ENCODE measurements at places on chromosomes 11 and 22.

- no peak for DNase-seq
Measured at GRCh38 chr11:8327761-8328192, 64.1 kb upstream of the LMO1 start.

GRCh38 chr11:73372375-73372993 lies 3.7 kb upstream of the RELT start:
- DNase-seq: no peak

DNA sequence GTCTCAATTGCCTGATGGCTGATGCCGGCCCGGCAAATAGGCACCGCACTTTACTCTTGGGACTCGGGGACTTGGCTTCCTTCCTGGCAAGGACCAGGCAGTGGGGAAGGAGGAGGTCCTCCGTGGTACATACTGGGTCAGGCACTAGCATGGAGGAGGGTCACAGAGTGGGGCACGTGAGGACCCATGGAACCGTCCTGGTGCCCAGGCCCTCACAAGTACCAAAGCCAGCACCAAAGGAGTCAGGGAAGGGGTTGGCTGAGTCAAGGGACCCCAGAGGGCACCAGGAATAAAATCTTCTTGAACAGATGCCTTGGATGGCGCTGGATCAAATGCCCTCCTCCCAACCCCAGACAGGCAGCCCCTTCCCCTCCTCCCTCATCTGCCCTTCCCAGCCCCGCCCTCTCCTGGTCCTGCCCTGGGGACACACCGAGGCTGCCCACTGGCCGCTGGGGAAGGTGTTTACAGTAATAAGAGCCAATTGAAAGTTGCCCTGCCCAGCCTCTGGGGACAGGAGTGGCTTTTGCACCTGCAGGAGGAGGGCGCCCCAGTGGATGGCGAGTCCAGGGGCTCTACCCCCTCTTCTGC lies 5.6 kb upstream of the CARNS1 start:
- DNase-seq: peak; percentile 46

- DNase-seq: no peak
Measured at GRCh38 chr11:36485298-36486002, 24.6 kb downstream of the TRAF6 start.

- no peak for DNase-seq
Measured at GRCh38 chr11:92981508-92982043, 12.1 kb downstream of the MTNR1B start.

- DNase-seq: no peak
Measured at GRCh38 chr11:61057615-61058014, 44.7 kb upstream of the CD5 start.

DNA sequence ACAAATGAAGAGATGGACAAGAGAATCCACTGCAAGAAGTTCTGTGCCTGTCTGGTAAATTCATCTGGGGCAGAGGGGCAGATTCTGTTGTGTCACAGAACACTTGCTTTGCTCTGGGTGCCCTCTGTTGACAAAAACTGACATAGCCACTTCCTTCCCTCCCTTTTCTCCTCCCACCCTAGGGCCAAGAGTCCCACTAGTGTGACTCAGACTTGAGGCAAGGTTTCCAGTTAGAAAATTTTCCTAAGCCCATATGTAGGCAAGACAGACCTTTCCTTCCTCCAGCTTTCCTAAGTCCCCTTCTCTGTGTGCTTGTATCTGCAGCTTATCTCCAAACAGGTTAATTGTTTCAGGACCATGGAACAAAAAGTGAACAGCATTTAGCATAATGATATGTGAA lies 106.8 kb downstream of the RBFOX2 start:
- DNase-seq: peak; percentile 40

DNA sequence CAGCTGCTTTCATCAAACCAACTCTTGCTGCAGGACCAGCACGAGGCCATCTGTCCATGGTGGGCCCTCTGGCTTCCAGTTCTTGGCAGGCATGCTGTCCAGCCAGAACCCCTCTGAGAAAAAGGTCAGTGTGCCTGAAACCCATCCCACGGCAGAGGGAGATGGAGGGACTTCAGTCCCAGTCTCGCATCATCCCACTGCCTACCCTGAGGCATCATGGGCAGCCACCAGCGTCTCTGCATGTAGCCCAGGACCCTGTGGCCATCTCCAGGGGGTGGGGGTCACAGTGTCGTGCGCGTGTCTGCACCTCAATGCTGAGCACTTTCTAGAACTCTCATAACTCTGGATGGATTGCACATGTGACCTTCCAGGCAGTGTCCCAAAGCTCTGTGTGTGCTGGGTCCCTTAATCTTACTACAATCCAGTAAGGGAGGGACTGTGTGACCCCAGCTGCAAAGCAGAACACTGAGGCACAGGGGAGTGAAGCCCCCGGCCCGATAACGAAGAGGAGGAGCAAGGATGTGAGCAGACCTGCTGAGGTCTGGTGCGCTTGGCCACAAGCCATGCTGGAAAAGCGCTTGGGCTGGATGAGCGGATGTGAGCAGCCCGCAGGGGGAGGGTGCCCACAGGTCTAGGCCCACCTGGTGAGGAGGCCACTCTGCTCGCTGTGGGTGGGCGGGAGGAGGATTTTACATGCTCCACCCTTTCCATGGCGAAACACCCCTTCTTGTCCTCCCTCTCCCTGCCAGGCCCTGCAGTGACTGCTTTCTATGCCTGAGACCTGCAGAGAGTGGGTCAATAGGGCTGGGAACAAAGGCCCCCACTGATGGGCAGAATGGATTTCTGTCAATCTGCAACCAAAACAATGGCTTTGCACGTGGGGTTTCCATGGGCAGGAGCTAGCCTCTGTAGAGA lies 1401.0 kb downstream of the BRD1 start:
- no peak for DNase-seq

DNA sequence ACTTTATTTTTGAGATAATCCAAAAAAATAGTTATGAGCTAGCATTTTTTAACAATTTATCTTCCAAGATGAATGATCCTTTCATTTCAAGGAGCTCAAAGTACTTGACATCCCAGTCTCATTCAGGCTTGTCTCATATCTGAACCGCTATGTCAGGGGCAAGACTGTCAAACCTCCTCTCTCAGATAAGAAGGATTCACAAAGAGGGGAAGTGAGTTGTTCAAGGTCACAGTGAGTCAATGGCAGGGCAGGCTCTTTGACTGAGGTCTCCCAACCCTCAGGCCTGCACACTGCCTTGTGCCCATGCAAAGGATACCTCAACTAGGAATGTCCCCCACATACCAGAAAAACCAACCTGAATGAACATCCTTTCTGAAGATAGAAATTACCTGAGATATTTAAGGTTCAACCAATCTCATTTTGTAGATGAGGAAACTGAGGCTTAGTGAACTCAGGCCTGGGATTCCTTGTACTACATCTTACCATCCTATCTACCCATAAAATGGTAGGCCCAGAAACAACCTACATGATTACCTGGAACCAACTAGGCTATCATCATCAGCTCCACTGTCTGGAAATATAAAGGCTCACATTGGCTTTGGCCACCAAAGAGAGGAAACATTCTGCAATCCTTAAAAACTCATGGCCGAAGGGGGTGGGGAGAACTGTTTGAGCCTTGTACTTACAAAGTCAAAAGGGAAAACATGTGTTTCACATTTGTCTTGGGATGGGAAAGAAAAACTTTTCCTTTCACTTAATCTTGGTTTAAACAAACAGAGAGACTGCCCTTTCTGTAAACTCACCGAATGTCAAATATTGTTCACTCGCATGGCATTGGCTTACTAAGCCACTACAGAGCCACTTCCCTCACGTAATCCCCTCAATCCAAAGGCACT lies 51.1 kb downstream of the LIF start:
- no peak for DNase-seq

GRCh38 chr22:35023692-35024363 lies 42.1 kb upstream of the ISX start:
- DNase-seq: peak; percentile 84

- no peak for DNase-seq
Measured at GRCh38 chr11:130183878-130184610, 24.5 kb downstream of the ST14 start.

DNA sequence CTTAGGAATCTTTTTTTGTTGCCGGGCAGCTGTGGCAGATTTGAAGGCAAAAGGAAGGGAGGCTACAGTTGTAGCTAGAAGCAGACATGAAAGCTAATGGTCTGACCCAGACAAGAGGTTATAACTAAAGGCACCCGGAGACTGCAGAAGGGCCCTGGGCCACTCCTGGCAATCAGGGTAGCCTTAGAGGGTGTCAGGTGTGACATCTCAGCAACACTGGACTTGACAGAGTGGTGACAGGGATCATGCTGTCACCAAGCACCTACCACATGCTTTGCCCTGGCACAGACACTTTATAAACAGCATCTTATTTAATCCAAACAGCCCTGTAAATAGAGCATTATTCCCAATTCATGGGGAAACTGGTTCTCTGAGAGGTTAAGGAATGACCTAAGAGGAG lies 25.7 kb downstream of the TUB start:
- DNase-seq: no peak

DNA sequence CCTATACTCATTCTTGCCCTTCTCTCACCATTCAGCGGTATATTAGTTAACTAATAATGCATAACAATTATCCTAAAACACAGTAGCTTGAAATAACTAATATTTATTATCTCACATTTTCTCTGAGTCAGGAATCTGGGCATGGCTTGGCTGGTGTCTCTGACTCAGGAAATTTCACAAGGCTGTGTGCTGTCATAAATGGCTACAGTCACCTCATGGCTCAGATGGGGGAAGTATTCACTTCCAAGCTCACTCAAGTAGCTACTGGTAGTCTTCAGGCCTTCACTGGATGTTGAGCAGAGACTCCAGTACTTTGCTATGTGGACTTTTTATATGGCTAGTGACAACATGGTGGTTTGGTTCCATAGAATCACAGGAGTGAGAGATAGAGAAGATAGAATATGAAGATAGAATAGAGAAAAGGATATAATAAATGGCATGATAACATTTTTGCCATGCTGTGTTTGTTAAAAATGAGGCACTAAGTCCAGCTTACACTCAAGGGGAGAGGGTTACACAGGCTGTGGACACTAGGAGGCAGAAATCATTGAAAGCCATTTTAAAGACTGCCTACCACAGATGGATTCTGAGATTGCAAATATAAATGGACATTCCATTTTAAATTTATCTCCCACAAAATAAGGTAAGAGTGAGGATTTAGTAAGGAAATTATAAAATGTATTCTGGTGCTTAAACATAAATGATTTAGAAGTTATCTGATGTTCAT lies 997.8 kb upstream of the CHORDC1 start:
- DNase-seq: no peak

GRCh38 chr11:92123540-92123939 lies 101.1 kb upstream of the FAT3 start:
- no peak for DNase-seq

GRCh38 chr11:74320538-74320937 lies 9.1 kb upstream of the P4HA3 start:
- DNase-seq: no peak

- DNase-seq: no peak
Measured at GRCh38 chr11:130499828-130500227, 51.4 kb downstream of the ADAMTS15 start.

GRCh38 chr22:45838305-45838887 lies 138.6 kb downstream of the WNT7B start:
- no peak for DNase-seq

GRCh38 chr22:32874976-32875375 lies 73.5 kb downstream of the TIMP3 start:
- no peak for DNase-seq

GRCh38 chr11:6320411-6321155 lies at the start of gene CAVIN3:
CAVIN3 (minus strand) TSS chr11:6320501; CDS start chr11:6320476, 25 bp downstream.
- peak; percentile 89 for DNase-seq

DNA sequence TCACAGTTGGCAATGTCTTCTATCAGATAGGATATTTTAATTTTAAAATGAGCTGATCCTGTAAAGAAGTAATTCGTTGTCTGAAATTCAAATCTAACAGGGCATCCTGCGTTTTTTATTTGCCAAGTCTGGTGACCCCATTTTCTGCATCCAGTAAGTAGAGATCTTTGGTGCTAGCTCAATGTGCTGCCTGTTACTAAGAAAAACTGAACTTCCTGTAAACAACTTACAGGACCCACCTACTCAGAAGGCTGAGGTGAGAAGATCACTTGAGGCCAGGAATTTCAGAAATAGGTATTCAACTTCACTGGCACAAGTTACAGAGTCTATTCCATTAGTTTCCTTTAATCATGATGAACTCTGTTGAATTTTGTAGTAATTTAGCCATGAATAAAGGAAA lies 4.0 kb downstream of the ARL14EP start:
- DNase-seq: no peak

DNA sequence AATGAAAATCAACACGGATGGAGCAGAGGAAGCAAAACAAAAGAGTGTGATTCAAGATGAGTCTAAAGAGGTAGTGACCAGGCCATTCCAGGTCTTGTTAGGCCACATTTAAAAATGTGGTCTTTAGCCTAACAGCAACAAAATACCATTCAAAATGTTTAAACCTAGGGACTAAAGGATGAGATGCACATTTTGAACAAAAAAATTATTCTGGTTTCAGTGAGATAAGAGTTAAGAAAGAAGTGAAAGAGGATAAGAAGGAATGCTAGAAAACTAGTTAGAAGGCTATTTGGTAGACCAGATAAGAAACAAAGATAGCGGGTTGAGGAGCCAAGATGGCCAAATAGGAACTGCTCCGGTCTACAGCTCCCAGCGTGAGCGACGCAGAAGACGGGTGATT lies 85.2 kb downstream of the CWF19L2 start:
- DNase-seq: no peak

- no peak for DNase-seq
Measured at GRCh38 chr11:12089041-12089440, 21.3 kb upstream of the MICAL2 start.

DNA sequence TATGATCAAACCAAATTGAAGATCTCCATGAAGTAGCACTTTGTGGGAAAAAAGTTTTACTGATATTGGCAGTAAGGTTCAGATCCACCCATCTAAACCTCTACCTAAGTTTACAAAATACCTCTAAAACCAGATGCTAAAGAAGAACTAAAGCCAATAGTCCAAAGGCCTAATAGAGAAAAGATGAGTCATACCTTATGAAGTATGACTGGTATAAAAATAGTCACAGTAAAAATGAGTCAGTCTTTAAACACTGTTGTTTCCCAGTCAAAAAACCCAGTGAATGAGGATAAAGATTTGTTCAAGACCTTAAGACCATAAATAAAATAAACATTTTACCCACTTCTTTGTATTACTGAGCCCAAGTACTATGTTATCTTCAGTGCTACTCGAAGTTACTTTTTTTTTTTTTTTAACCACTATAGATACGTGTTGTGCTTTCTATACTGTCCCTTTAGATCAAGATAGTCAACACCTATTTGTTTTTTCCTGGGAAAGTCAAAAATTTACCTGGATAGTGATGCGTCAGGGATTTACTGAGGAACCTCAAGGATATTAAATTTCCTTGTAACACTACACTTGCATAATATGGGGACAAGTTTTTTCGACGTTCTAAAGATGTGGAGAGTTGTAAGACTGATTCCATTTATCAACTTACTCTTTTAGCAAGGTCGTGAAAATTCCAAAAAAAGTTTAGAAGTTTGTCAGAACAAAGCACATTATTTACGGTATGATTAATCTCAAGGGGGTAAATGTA lies 87.3 kb downstream of the CCDC73 start:
- DNase-seq: no peak

DNA sequence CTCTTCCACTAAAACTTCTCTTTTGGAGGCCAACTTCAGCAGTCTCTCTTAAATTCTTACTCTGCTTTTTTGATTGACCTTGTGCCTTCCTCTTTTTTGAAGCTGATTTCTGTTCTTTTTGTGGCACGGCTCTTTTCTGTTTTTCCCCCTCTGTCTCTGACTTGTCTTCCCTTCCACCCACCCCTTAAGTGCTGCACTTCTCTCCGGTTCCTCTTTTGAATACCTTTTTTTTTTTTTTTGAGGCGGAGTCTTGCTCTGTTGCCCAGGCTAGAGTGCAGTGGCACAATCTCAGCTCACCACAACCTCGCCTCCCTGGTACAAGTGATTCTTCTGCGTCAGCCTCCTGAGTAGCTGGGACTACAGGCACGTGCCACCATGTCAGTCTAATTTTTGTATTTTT lies 211.9 kb downstream of the BLID start:
- DNase-seq: no peak

Data from stimulated activated naive CD8-positive, alpha-beta T cell treated with anti-CD3 and anti-CD28 coated beads, Interleukin-15, Interleukin-2, amounts not matched to agents 100 U/mL and 50 U/mL, for 24 hours (primary cell).